ENCODE measurements at places on chromosomes 12 and 14.

DNA sequence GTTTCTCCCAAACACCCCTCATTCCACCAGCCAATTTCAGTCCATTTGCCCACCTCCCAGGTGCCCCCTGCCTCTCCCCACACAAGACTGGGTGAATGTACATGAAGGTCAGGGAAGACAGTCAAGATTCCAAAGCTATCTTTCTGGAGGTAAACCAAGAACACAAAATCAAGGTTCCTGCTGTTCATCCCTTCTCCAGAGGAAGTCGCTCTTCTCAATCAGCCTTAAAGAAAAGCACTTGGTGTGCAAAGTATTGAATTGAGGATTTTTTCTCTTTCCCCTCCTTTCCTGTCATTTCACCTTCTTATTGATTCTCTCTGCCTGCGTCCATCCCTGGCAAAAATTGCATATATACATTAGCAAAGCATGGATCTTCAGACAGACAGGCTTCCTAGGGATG is 4.5 kb downstream of the GRIN2B start:
- DNase-seq = no peak

- DNase-seq = no peak
Observed at GRCh38 chr12:19434538-19434937, 4.8 kb upstream of the AEBP2 start.

DNA sequence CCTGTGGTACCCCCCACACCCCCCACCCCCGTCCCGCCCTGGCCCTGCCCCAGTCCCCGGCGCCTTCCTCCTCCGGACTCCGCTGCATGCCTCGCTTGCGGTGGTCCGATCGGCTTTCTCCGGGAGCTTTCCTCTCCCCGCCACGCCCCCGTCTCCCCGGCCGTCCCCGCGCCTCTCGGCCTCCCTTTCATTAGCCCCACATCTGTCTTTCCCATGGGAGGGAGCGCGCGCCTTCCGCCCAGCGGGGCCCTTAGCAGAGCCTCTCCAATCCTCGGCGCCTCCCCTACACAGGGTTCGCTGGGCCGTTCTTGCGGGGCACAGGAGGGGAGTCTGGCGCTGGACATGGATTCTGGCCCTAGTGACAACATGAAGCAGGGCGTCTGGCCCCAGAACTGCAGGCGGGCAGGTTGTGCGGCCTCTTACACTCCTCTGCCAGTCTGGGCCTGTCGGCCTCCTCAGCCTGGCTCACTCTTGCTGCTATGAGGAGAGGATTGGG is 1.5 kb upstream of the EFS start:
- no peak for DNase-seq

GRCh38 chr12:119642986-119643385 is 24.9 kb upstream of the PRKAB1 start:
- no peak for DNase-seq

DNA sequence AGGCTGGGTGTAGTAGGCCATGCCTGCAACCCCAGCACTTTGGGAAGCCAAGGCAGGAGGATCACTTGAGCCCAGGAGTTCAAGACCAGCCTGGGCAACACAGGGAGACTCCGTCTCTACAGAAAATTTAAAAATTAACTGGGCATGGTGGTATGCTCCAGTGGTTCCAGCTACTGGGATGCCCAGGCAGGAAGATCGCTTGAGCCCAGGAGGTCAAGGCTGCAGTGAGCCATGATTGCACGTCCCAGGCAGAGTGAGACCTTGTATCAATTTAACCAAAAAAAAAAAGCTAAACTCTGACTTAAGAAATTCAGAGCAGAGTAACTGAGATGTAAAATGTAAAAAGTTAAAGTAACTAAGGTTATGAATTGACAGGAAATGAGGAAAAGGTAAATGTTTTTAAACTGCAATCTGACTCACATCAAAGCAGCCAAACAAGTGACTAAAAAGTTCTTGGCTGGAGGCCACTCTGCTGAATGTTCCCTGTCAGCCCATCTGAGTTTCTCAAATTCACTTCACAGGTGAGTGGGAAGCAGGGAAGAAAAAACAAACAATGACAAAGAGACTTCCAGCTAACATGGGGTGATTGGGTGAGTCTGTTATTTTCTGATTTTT is 21.3 kb downstream of the PRKD1 start:
- peak; percentile 37 for DNase-seq

DNA sequence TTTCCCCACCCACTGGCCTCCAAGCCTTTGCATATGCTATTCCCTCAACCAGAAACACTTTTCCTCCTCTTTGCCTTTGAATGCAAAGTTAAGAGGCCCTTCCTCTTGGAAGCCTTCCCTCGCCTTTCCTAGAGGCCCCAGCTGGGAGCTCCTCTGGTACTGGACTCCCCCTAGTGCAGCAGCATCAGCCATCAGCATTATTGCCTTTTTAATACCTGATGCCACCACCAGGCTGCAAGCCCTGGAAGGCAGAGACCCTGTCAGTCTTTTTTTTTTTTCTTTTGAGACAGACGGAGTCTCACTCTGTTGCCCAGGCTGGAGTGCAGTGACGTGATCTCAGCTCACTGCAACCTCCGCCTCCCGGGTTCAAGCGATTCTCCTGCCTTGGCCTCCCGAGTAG is 19.1 kb upstream of the PLA2G1B start:
- no peak for DNase-seq

DNA sequence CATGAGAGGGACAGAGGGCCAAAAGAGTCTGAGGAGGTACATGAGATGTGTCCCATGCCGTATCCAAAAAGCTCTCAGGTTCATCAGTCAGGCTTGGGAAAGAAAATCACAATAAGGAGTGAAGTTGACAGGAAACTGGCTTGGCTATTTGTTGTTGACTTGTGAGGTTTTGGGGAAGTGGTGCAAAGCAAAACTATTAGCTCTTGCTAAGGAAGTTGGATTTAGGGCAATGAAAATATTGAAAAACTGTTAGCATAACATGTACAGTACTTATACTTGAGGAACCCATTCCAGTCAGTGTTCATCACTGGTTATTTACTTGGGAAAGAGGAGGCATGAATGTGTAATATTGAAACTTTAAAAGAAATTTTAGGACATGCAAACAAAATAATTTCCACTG is 145.9 kb downstream of the DUSP6 start:
- DNase-seq = no peak

DNA sequence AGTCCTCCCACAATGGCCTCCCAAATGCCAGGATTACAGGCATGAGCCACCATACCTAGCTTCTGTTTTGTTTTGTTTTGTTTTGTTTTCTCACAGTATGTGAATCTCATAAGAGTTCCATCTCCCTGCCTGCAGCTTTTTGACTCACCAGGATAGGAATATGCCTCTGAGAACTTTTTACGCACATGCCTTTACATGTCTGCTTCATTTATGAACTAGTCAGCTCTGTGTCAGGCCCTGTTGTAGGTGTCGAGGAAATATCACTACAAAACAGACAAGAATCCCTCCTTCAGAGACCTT is 89.0 kb downstream of the BORCS5 start:
- no peak for DNase-seq

GRCh38 chr14:102982852-102983470 is 60.5 kb downstream of the AMN start:
- no peak for DNase-seq

DNA sequence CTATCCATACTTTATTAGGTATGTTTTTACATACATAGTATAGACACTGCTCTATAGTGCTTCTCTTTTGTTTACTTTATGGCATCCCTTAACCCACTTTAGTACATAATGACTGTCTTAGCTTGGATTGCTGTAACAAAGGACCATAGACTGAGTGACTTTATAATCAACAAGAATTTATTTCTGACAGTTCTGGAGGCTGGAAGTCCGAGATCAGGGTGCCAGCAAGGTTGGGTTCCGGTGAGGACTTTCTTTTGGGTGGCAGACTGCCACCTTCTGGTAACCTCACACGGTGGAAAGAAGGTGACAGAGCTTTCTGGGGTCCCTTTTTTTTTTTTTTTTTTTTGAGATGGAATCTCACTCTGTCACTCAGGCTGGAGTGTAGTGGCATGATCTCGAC is 48.6 kb upstream of the PPM1H start:
- peak; percentile 58 for DNase-seq

- no peak for DNase-seq
Observed at GRCh38 chr14:90830931-90831701, 14.9 kb upstream of the TTC7B start.

GRCh38 chr12:120199025-120199424 is 1.9 kb downstream of the RPLP0 start:
- DNase-seq = no peak

- DNase-seq = peak; percentile 38
Observed at GRCh38 chr14:36208690-36209278, 32.3 kb upstream of the PTCSC3 start.

- DNase-seq = peak; percentile 53
Observed at GRCh38 chr12:65962921-65963861, 138.9 kb downstream of the HMGA2 start.

- DNase-seq = no peak
Observed at GRCh38 chr14:73725116-73726024, 11.2 kb upstream of the PNMA1 start.

GRCh38 chr12:6424866-6425265 is 19.9 kb upstream of the CD27 start:
- DNase-seq = peak; percentile 17

- DNase-seq = no peak
Observed at GRCh38 chr14:35391388-35391710, 13.2 kb downstream of the NFKBIA start.
